ENCODE measurements at places on chromosomes 2 and 18.

DNA sequence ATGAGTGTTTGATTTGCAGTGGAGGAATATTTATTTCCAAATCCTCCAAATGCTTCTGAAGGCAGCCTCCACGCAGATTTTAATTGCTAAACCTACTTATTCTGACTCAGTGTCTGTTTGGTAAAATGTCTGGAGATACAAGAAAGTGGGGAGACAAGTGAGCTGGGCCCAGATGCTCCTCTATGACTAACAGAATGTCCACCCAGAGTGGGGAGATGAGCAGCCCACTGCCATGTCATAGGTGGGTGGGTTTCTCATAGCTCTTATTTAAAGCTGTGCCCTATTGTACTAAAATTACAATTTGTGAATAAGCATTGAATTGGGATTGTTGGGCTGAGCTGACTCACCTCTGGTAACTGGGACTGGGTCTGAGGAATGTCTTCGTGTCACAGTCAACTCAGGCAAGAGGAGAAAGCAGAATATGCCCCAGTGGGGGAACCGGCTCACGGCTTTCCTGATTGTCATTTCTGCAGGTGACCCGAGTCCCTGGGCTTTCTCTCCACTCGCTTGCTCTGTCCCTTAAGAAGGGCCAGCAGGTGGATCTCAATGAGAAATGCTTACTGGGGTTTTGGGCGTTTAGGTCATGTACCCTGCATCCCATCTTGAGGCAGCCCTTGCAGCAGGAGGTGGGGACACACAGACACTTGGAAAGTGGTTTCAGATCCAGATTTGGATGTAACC is 116.3 kb upstream of the SPRED2 start:
- no peak for DNase-seq

DNA sequence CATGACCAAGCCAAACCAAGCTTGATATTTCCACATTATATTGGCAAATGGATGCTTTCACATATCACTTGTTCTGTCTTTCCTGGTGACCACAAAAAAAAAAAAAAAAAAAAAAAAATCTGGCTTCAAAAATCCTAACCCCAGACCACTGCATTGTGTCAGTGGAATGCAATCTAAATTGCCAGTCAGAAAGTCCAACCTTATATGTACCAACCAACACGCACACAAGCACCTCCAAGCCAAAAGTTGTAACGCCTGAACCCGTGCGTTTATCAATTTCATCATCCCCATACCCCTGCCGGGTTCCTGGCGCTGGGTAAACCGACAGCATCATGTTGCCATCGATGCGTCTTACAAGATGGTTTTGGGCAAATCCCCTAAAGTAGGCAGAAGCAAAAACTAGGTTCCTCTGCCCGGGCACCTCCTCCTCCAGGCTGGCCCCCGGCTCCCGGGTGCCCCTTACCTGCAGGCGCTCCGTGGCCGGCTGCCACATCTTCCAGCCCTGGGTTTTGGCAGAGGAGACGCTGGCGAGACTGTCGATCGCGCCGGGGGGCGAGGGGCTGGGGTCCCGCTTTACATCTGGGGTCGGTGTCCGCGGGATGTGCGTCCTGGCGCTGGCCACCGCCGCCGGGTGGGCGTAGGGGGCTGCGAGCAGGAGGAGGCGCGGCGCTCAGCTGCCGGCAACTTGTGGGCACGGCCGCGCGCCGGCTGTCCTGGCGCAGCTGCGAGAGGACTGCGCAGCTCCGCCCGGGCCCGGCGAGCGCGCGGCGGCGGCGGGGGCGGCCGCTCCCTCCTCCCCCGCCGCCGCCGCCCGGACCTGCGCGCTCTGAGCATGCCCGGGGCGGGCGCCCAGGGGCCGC is at the start of gene PID1:
PID1 (minus strand) TSS at position 737 of the 860 bp plus-strand sequence; CDS start at position 493, 244 bp downstream.
- no peak for DNase-seq

GRCh38 chr18:3383381-3383915 is 66.5 kb upstream of the TGIF1 start:
- DNase-seq = no peak

GRCh38 chr18:55300936-55301531 is 287.0 kb downstream of the TCF4 start:
- no peak for DNase-seq

GRCh38 chr18:13568443-13569392 is 157.6 kb downstream of the FAM210A start:
- DNase-seq = no peak

DNA sequence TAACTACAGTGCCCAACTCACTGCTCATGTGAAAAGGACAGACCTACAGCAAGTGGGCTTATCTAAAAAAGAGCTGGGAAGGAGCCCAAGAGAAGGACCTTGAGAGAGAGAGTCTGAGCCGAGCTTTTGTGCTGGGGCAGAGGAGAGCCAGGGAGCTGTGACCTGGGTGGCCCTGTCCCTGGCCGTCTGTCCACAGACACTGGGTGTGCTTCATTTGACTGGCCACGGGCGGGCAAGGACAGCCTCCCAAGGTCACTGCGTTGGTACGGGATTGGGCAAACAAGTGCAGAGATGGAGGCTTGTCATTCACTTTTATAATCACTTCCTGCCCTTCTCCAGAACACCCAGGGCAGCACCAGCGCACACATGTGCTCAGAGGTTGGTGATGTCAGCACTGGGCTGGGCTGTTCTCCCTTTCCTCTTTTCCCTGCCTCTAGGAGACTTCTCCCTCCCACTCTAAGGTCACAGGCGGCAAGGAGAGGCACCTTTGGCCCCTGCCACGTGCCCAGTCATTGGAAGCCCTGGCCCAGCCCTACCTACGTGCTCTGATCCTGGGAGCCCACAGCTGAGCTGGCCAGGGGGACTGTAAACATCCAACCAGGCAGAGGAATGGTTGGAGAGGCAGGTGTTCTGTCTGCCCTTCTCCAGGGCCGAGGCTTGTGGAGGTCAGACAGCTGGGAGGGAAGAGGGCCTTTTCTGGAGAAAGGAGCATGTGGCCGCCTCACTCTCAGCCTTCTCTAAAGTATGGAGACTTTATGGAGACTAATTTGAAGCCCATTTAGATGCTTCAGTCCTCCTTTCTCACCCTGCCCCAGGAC is 6.4 kb upstream of the PSD4 start:
- DNase-seq = no peak
